ENCODE measurements at places on chromosomes 3 and 15.

- peak; percentile 83 for DNase-seq
These were observed at the start of gene LARP6 for GRCh38 chr15:70853973-70854665. LARP6 (minus strand) TSS chr15:70854157; CDS start chr15:70854088, 69 bp downstream.

DNA sequence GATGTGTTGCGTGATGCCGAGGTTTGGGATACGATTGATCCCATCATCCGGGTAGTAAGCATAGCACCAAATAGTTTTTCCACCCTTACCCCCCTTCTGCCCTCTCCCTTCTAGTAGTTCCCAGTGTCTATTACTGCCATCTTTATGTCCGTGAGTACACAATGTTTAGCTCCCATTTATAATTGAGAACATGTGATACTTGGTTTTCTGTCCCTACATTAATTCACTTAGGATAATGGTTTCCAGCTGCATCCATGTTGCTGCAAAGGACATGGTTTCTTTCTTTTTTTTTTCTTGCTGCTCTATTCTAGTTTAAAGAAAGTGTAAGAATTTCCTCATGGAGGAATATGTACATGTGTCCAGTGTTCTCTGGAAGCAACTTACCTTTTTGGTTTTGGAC, 51.8 kb downstream of the NSUN3 start:
- DNase-seq = no peak

GRCh38 chr15:92906563-92907081, 6.5 kb downstream of the CHD2 start:
- no peak for DNase-seq

DNA sequence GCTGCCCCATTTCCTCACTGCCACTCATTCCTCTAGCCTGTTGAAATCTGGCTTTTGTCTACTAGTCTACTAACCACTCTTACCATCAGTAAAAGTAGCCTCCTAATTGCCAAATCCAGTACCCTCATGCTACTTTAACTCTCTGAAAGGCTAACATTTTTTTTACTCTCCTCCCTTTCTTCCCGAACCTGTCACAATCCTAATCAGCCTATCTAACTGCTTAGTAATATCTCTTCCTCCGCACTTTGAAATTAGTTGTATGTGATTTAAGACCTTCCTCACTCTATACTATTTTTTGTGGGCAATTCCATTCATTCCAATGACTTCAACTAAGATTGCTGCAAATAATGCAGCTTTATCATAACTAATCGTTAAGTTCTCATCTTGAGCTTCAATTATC, 3.7 kb downstream of the SENP7 start:
- no peak for DNase-seq

GRCh38 chr3:4972652-4973643, 6.3 kb upstream of the BHLHE40 start:
- DNase-seq = no peak

DNA sequence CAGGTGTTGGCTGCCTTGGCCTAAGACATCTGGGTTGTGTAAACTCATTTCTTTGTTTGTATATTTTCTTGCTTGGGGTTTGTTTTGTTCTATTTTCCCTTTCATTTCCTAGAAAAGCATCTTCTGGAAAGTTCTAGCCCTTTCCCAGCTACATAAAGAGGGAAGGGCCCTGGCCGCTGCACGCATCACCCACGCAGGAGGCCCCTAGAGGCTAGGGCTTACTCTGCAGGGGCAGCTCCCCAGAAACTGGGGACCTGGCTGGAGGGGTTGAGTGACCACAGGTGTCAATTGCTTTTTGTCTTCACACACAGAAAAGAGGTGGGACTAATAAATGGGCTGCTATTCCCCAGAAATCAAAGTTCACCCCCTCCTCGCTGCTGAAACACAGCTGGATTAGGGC, 52.6 kb downstream of the PDIA5 start:
- DNase-seq = no peak

- DNase-seq = no peak
These were observed 541.7 kb downstream of the TBL1XR1 start for GRCh38 chr3:176655404-176656094.

DNA sequence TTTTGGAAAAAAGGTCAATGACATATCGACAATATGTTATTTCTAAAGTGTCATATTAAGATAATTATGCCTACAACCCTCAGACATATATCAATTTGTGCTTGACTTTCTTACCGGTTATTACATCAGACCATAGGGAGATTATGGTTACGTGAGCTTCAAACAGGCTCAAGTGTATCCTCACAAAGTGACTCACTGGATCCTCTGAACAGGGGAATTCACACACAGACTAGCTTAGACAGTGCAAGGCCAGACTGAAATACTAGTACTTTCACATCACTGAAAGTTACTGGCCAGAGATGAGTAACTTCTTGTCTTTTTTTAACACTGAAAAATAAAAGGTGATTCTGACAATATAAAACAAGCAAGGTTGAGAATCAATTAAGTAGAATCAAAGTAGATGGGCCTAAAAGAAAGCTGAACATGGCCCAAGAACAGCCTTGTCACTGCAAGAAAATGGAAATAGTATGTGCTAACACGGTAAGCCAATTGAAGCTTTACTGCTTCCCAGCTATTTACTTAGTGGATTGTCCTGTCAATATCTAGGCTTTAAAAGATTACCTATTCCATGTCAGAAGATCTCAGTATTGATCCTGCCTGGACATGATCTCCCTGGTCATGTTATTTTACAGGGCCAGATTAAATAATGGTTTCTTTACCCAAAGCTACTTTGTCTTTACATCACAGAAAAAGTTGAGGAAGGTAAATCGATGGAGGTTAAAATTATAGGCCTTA, 848.6 kb downstream of the ROBO1 start:
- no peak for DNase-seq

- DNase-seq = no peak
These were observed 157.2 kb upstream of the IL12A start for GRCh38 chr3:159831466-159831865.

DNA sequence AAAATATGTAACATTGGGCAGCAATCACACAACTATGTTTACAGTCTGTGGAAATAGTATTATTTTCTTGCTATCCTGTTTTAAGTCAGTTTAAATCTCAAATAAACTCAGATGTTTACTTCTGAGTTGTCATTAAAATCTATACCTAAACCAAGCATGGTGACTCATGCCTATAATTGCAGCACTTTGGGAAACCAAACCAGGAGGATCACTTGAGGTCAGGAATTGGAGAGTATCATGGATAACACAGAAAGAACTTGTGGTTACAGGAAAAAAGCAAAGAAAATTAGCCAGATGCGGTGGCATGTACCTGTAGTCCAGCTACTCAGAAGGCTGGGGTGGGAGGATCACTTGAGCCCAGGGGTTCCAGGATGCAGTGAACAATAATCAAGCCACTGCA, 631.6 kb upstream of the EPHA6 start:
- no peak for DNase-seq

DNA sequence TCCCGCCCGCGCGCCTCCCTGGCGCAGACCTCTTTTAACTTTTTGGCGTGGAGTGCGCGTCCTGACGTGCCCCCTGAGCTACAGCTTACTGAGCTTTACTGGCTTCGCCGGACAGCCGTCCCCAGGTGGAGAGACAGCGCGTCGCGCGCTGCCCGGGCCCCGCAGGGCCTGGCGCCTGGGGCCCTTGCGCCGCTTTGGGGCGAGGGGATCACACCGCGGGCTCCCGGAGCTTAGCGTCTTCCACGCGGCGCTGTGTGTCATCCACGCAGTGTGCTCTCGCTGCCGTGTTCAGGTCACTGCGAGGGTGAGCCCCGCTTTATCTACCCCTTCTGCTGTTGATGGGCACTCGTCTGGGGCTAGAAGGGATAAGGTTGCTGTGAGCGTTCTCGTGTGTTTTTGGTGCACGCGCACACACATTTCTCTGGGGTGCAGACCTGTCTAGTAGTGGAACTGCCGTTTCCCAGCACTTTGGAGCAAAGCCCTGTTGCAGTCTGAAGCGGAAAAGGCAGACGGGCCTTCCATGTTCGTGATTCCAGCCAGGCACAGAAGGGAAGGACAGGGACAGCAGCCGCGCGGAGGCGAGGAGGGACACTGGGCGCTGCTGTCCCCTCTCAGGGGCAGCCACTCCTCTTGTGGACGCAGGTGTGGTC, 33.1 kb upstream of the ALDH1L1 start:
- no peak for DNase-seq

DNA sequence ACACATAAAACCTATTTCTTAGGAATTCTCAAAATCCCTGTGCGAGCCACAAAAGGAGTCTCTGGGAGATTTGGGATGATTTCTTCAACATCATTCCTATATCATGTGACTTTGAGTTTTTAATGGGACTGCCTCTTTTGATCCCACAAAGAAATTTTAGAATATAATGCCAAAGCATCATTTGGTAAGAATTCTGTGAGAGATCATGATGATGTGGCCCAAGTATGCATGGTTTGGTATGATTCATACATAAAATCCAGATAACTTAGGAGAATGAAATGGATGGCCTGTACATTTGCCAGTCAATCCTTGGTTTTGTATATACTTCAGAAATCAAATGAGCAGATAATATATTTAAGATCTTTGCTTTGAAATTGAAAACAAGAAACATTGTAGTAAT, 61.3 kb downstream of the UBE2E2 start:
- no peak for DNase-seq

DNA sequence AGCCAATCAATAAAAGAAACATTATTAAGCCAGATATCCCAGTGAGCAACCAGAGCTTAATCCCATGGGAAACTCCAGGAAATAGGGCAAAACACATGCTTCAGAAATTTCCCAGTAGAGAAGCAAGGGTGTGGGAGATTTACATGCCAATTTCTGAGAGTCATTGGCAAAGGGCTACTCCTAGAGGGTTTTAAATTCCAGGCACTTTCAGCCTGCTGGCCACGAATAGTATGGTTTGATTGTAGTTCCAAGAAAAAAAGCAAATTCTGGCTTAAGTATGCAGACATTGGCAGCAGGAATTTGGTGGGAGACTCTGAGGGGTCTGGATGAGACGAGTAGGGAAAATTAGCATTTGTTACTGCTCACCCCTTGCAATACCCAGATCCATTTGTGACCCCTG, 402.1 kb upstream of the SUCLG2 start:
- DNase-seq = no peak

DNA sequence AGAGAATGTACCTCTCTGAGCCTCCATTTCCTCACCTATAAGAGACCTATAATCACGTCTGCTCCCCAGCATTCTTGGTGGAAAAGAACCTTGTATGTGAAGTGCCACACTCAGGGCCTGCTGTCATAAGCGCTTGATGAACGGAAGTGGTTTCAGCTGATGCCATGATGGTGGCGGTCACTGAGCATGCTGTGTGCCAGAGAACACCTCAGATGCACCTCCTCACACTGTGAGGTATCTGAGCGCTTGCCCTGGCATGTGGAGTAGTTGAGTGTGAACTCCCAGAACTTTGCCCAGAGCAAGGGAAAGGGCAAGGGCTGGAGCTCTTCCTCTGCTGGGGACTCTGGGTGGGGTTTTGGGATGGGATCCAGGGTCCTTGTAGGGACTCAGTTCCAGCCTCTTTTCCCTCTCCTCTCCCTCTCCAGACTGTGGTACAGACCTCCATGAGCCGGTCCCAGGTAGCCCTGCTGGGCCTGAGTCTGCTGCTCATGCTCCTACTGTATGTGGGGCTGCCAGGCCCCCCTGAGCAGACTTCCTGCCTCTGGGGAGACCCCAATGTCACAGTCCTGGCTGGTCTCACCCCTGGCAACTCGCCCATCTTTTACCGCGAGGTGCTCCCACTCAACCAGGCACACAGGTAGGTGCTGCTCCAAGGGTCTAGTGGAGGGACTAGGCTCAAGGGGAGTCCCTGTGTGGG, 2.7 kb downstream of the ABHD14A start:
- DNase-seq = no peak

GRCh38 chr3:122247825-122248185, 64.3 kb downstream of the CASR start:
- peak; percentile 38 for DNase-seq

GRCh38 chr3:55267206-55267930, 219.7 kb downstream of the WNT5A start:
- DNase-seq = no peak

- DNase-seq = no peak
These were observed 13.4 kb downstream of the FOXL2NB start for GRCh38 chr3:138960417-138960852.

DNA sequence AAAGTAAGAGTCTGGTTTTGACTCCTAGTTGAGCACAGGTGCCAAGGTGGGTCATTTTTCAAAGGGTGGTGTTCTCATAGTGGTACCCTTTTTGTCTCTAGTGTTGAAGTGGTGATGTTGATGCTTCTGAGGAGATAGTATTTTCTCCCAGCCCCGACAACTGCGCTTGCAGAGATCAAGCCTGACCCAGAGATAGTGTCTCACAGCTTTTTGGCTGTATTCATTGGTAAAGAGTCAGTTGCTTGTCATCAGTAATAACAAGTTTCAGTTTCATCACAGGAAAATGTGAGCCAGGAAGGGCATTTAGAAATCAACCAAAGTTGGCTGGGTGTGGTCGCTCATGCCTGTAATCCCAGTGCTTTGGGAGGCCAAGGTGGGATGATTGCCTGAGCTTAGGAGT, 139.3 kb downstream of the NFKBIZ start:
- no peak for DNase-seq
